ENCODE measurements at places on chromosomes 5 and 9. TPM values are rescaled to one million over a fixed set of nuclear protein-coding genes. Genes with fewer than 3 reads are reported as not detected.

DNA sequence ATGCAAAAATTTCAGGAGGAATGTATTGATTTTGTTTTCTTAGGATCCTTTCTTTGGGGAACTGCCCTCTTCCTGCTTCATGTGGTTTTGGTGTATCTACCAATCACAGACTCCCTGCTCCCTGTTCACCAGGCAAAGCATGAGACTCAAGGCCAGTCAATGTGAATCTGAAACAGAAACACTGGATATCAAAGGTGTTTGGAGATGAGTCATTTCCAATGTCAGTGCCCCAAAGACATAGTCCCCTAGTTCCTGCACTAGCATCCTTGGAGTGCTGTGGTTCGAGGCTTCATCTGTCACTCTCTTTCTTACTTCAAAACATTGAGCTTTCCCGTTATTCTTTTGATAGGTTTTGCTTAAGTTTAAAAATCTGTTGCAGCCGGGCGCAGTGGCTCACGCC lies 8.1 kb downstream of the PPP3R2 start:
- no peak for DNase-seq

Gene LEAP2
- total RNA-seq, result 28.3 TPM

- DNase-seq, result no peak
Observed at GRCh38 chr9:72137697-72138365, 11.4 kb upstream of the GDA start.

DNA sequence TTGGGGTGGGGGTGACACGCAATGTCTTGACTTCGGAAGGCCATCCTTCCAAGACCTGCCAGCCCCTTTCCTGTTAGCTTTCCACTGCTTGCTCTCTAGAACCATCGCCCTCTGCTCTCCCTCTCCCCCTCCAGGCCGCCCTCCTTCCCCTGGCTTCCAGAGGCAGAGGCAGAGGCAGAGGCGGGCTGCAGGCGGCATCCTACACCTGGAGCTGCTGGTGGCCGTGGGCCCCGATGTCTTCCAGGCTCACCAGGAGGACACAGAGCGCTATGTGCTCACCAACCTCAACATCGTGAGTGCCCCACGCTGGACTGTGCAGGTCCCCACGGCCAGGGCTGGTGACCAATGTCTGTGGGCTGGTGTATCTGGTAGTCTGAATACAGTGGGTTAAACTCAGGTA lies 2.0 kb downstream of the ADAMTS13 start:
- DNase-seq, result no peak

- DNase-seq, result no peak
Observed at GRCh38 chr9:84323858-84324257, 16.7 kb downstream of the SLC28A3 start.

- DNase-seq, result no peak
Observed at GRCh38 chr5:607541-608428, 4.4 kb upstream of the CEP72 start.

DNA sequence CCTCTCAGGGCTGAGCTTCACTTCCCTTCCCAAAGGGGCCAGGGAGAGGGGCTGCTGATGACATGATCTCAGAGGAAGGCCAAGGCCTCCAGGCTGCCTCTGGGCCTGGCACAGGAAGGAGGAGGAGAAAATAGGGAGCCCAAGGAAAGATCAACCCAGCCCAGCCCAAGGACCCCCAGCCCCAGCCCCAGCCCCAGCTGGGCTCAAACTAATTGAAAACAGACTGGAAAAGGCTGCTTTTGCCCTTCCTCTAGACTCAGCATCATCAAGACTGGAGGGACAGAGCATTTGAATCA lies 18.3 kb upstream of the KCNIP1 start:
- DNase-seq, result no peak

- DNase-seq, result no peak
Observed at GRCh38 chr9:98365227-98365669, 109.8 kb upstream of the TBC1D2 start.

DNA sequence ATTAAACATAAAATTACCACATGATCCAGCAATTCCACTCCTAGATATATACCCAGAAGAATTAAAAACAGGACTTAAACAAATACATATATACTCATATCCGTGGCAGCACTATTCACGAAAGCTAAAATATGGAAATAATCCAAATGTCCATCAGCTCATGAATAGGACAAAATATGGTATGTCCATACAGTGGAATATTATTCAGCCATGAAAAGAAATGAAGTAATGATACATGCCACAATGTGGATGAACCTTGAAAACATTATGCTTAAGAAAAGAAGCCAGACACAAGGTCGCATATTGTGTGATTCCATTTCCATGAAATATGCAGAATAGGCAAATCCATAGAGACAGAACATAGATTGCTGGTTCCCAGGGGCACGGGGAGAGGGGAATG lies 24.8 kb upstream of the AFAP1L1 start:
- no peak for DNase-seq

DNA sequence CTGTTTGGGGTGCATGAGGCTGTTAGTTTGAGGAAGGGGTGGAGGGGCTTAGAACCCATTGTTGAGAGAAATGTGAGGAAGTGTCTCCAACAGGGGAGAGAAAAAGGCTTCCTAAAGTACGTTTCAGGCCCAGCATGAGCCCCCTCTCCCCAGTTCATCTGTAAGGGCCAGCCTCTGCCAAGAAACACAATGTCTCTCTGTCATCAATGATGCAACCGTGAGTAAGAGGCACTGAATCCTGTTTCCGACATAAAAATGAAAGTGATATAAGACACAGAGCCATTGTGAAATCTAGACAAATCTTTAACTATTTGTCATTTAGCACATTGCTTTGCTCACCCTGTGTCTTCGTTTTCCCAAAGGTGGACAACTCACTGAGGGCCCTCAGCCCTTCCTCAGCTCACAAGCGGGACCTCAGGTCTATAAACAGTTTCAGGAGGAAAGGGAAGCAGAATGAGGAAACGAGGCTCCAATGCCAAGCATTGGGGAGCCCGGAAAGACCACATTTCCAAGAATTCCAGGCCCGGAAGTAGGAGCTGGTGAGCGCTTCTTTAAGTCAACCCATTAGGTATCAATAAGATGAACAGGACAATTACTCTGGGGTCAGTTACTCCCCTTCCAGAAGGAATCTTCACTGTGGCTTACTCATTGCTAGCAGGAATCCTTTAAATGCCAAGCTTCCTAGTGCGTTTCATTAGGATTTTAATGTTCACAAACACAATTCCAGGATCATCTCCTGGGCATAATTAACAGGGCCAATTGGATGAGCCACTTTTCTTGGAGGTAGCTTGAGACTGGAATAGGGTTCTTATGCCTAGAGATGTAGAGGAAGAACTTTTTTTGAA lies 59.0 kb upstream of the KLF4 start:
- DNase-seq, result peak; percentile 59

DNA sequence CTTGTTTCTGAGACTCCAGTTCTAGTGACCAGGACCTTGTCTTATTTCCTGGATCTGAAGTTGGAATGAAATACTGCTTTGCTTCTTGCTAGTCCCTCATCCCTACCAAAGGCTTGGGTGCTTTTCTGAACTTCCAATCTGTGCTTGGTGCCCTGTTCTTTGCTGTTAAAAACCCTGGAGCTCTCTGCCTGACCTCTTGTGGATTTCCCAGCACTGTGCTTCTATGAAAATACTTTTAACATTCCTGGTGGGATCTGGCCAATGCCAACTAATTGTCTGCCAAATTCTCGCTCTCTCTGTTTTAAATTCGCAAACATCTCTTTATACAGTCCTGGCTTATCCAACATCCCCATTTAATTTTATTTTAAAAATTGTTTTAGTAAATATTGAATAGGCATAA lies 26.7 kb upstream of the CSNK1G3 start:
- DNase-seq, result no peak

Gene TMEM171
- 2.4 TPM for total RNA-seq

Gene TEX48
- not detected for total RNA-seq

DNA sequence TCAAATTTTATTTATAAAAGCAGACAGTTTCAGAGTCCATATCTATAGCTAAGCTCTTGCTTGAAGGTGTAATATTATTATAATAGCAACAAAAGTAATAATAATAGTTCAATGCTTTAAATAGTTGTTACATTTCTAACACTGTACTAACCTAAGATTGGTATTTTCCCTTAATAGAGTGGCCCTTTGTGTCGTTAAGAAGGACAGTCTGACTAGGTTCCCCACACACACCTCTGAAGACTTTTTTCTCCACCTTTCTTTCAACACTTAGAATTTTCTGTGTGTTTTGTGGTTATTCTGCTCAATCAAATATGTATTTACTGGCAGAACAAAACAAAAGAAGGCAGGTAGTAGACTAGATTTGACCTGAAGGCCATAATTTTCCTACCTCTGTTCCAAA lies 223.2 kb upstream of the ACO1 start:
- no peak for DNase-seq

DNA sequence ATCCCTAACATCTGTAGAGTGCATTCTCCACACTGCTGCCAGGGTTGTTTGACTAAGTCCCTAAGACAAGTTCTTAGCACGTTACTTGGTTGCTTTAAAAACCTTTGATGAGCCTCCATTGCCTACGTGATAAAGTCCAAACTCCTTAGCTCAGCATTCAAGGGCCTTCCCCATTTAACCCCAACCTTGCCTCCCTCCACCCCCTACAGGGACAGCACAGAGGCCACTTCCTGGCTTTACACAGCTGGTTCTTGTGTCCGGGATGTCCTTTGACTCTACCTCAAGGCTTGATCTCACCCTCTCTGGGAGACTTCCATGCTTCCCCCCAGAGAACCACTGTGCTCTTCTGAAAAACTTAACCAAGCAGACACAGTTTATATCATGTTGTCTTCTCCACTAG lies 29.4 kb downstream of the FAM240B start:
- no peak for DNase-seq

DNA sequence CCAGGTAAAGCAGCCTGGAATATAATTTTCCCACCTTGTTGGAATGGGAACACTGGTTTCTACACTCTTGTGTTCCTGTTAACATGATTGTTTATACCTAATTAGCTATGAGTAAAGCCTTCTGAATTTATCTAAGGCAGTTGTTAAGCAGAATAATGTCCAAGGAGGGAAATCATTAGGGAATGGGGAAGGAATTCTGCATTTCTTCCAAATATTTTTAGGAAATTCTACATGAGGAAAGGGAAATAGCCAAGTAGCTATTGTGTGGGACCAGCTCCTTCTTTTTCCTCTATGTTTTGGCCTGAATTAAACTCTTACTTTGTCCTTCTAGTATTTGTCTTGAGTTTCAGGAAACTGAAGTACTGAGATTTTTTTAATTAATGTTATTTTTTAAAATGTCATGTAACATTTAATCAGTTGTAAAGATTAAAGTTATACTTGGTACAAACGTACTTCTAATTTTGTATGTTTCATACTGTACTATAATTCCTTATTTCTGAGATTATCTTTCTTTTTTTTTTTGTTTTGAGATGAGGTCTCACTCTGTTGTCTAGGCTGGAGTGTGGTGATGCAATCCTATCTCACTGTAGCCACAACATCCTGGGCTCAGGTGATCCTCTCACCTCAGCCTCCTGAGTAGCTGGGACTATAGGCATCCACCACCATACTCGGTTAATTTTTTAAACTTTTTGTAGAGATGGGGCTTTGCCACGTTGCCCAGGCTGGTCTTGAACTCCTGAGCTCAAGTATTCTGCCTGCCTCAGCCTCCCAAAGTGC lies 28.5 kb downstream of the ANKDD1B start:
- DNase-seq, result no peak

Gene TNC
- total RNA-seq, result 61.2 TPM

- DNase-seq, result no peak
Observed at GRCh38 chr9:12274577-12274976, 418.6 kb upstream of the TYRP1 start.

Gene LRRC19
- total RNA-seq, result not detected

GRCh38 chr5:51829230-51829629 lies 446.0 kb downstream of the ISL1 start:
- DNase-seq, result no peak

- no peak for DNase-seq
Observed at GRCh38 chr5:122175091-122175490, 45.7 kb downstream of the ZNF474 start.

GRCh38 chr9:114685951-114686350 lies 4.0 kb upstream of the TEX48 start:
- DNase-seq, result no peak

DNA sequence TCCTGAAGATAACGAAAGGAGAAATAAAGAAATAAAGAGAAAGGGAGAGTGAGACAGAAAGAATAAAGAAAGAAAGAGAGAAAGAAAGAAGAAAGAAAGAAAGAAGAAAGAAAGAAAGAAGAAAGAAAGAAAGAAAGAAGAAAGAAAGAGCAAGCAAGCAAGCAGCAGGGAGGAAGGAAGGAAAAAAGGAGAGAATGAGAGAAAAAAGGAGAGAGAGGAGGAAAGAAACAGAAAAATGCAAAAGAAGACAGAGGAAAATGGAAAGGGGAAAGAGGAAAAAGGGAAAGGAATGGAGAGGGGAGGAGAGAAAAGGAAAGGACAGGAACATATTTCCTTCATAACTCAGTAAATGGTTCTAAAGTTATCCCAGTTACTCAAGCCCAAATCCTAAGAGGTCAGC lies 978.8 kb upstream of the CDH9 start:
- no peak for DNase-seq

Gene C9orf50
- not detected for total RNA-seq

Gene C6
- total RNA-seq, result 2.5 TPM

GRCh38 chr5:171505473-171506043 lies 86.1 kb downstream of the FGF18 start:
- no peak for DNase-seq

- DNase-seq, result no peak
Observed at GRCh38 chr5:39759701-39760100, 334.9 kb upstream of the DAB2 start.

DNA sequence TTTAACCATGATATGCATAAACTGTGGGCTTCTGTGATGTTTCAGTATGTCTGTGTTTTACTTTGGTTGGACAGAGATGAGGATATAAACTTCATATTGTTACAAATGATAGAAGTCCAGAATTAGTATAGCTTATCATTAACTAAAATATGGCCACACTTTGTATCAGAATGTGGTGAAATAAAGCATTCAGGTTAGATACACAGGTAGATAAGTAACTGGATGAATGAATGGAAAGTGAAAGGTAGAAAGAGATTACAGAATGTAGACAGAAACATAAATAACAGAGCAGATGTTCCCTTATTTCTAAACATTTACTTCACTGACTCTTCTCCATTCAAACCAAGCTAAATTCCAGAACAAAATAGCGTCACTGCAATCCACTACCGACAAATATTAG lies 1033.8 kb downstream of the CDH18 start:
- no peak for DNase-seq

GRCh38 chr5:77437194-77437593 lies 54.9 kb downstream of the WDR41 start:
- no peak for DNase-seq

Gene TPRN
- 17.6 TPM for total RNA-seq

GRCh38 chr9:34580358-34580757 lies 9.2 kb downstream of the CNTFR start:
- no peak for DNase-seq

Gene OSMR
- total RNA-seq, result 57.1 TPM

Gene FREM1
- 17.5 TPM for total RNA-seq

DNA sequence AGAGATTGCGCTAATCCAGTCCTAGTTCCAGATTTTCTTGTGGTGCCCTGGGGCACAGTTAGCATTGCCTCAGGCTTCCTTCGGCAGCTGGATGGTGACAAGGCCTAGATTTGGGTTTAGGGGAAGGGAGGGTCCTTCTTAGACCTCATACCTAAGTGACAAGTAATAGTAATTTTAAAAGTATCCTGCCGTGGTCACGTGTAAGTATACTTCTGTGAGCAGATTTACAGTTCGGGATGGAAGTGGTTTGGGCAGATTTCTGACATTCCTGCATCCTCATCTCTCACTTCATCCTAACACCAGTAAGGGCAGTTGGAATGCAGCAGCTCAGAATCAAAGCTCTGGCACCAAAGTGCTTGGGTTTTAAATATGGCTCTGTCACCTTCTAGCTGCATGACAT lies 71.6 kb downstream of the LRRC70 start:
- DNase-seq, result no peak

All from ureter (tissue), 1 donor.